ENCODE measurements at places on chromosomes 13 and 19.

GRCh38 chr13:97904059-97904458 lies 49.4 kb upstream of the IPO5 start:
- DNase-seq, result no peak

DNA sequence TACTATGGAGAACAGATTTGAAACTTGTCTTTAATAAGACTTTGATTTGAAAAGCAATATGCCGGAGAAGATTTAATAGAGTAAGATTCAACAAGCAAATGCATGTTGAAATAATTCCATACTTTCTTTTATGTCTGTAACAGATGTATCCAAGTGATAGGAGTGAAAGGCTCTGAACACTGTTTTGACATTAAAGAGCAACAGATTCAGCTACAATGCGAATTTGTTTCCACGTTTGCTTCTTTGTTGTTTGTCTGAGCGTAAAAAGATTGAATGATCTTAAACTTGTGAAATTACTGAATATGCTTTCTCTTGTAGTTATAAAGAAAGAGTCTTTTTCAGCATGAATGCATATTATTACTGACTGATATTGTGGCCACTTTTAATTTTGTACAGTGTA lies 2612.9 kb downstream of the PCDH9 start:
- no peak for DNase-seq

GRCh38 chr13:37884674-37885073 lies 15.1 kb upstream of the TRPC4 start:
- no peak for DNase-seq

- DNase-seq, result no peak
Measured at GRCh38 chr19:19540715-19541515, 2.9 kb downstream of the CILP2 start.

All from coronary artery (tissue), 2 donors.